SW 1271 (cell line): ENCODE measurements at places on chromosomes 6 and 20.
A peak's percentile ranks its signal among the peaks of the same experiment; 100 is the strongest.

GRCh38 chr20:2353231-2353630, 27.5 kb upstream of the TGM6 start:
- DNase-seq = no peak

- DNase-seq = peak; percentile 53
These were observed at the start of gene SIRPA for GRCh38 chr20:1894951-1895673. Gene SIRPA, plus strand, starts transcription at chr20:1895407. Its CDS starts 41 bp downstream, at chr20:1895448.

DNA sequence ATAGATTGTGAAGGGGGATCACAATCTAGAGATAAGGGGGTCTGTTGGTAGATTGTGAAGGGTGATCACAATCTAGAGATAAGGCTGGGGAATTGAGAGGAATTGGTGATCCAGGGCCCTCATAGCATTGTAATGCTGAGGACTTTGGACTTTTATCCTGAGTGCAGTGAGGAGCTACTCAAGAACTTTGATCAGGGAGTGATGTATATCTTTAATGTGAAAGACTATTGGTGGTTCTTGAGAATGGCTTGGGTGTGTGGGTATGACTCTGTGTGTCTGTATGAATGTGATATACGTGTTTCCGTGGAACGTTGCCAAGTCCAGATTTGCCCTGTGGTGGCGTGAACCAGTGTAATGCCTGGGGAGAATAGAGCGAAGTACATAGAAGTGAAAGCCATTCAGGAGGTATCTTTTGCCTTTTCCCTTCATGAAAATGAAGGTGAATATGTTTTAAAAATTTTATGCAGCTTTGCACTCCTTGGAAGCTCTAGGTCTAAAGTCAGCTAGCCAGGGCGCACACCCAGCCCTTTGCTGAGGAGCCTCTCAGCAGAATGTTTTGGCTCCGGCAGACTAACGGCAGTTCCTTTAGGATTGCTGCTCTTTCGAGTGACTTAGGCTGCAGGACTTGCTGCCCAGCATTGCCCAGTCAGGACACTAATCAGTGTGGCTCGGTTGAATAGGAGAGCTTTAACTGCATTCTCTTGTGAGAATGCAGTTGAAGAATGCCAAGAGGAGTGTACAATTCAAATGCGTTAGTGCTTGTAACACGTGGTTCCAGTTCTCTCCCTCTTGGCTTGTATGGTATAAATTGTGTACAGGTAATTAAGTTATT, 3.5 kb downstream of the ZFAND3 start:
- no peak for DNase-seq

DNA sequence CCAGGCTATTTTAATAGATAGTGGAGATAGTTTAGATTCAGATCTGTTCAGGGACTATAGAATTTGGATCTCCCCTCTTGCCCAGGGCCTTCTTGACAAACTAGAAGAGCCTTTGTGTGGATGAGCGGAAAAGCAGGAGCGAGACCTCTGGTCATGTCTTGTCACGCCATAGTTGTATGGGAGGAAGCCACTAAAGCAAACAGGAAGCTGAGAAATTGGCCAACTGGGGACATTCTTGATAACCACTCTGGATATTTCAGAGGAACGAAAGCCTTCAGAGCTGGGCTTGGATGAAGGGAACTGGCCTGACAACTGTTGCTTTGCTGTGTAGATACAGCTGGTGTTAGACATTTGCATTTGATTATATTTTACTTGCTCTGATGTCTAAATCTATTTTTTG, 54.1 kb upstream of the EXOC2 start:
- DNase-seq = no peak

DNA sequence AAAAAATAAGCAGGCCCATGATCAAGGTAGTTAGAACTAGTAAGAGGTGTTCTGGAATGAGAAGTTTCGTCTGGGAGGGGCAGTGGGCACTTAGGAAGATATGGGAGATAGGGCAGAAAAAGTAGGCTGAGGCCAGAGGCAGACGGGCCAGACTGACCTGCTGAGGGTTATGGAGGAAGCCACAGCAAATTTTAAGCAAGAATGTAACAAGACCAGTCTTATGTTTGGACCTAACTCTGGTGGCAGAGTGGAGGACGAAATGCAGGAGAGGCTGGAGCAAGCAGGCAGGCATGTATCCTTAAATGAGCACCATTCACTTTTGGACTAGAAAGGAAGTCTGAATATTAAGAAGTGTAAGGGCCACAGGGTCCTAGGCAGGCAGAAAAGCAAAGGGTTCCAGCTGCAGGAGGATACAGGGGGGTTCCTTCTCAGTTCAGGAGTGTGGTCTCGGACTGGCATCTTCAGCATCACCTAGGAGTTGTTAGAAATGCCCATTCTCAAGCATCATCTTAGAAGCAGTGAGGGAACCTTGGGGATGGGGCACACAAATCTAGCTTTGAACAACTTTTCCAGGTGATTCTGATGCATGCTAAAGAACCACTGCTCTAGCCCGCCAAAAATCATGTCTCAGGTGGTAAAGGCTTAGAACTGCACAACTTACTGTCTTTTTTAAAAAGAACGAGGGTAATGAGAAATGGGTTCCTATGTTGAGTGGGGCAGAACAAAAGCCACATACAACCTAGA, 1.7 kb upstream of the DSTN start:
- DNase-seq = no peak

- no peak for DNase-seq
These were observed 23.0 kb upstream of the IL17A start for GRCh38 chr6:52162940-52163908.

- no peak for DNase-seq
These were observed 125.2 kb downstream of the TAF4 start for GRCh38 chr20:61940491-61940890.

DNA sequence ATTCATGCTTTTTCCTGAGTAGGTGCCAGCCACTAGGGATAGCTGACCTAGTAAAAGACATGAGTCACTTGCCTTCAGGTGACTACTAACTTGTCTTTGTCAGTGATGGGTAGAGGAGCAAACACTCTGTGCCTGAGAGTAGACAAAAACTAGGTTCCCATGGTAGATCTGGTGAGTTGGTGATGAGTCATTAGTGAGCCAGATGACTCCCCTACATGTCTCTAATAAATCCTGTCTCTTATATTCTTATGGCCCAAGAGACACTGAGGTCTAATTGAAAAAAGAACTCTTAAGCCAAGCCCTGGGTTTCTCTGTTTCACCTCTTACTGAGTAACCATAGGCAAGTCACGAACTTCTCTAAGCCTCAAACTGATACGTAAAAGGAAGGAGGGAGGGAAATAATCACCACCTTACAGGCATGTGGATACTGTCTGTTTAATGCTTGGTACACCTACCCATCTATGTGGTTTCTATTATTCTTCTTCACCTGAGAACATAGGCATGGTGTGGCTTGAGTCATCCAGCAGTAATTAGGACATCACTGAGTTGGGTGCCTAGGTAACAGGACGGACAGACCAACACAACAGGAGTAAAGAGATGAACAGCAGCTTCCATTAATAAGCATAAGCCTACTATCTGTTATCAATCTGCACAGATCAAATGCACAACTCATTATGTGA, 20.3 kb downstream of the TTPAL start:
- DNase-seq = peak; percentile 37

- DNase-seq = no peak
These were observed 312.7 kb upstream of the SGK1 start for GRCh38 chr6:134630508-134631121.

DNA sequence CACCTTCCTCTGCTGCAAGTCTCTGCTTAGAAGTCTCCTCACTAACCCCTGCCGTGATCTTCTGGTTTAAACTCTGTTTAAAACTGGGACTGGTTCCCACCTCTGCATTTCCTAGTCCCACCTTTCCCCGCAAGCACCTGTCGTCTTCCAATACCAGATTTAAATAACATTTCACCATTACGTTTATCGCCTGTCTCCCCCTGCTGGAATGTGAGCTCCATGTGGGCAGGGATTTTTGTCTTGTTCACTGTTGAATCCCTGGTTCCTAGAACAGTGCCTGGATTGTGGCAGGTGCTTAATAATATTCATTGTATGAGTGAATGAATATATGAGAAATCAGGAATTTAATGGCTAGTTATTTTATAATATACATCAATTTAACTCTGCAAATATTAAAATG, 2.7 kb downstream of the GUCA1A start:
- no peak for DNase-seq

GRCh38 chr6:15539722-15540270, 123.0 kb downstream of the DTNBP1 start:
- no peak for DNase-seq

GRCh38 chr6:157440171-157440570, 59.2 kb downstream of the ZDHHC14 start:
- DNase-seq = no peak

DNA sequence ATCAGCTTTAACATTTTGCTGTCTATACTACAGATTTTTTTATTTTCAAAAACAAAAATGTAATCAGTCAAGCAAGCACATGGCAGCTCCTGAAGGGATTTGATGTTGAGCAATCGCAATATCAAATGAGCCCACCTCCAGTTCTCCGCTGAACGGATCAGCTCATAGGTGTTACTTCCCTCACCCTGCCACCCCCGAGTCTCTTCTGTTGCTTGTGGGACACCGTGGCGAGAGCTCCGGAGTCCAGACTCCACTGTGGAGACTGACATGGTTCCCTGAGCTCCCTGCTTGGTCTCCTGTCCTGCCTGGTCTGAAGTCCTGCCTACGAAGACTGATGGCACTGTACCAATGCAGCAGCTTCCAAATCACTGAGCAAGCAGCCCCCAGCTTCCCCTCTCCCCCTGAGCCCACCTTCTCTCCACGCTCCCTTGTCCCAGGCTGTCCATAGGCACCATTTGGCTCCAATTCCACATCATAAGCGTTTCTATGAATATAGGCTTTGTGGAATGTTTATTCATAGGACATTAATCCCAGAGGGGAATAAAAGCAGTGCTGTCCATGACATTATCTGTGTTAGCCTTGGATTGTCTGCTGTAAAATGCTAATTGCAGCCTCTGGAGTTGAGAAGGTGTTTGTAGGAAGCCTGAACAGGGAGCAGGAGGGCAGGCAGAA, 162.2 kb downstream of the LY86 start:
- no peak for DNase-seq

- DNase-seq = no peak
These were observed 440.3 kb upstream of the HS3ST5 start for GRCh38 chr6:114783083-114783482.

DNA sequence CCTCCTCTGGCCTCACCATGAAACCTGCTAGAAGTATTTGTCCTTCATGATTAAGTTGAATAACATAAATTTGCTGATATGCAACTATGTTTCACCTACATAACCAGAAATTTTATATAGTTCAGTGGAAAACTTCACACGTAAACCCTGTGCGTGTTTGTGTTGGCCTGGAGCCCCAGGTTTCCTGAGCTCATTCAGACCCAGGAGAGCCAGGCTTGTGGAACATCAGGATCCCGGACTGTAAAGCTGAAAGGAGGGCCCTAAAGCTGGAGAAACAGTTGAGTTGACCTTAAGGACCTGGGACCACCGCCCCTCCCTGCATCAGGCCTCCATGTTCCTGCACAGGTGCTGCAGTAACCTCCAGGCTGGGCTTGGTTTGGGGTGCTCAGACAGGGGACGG, 3.1 kb upstream of the SPATS1 start:
- DNase-seq = no peak

DNA sequence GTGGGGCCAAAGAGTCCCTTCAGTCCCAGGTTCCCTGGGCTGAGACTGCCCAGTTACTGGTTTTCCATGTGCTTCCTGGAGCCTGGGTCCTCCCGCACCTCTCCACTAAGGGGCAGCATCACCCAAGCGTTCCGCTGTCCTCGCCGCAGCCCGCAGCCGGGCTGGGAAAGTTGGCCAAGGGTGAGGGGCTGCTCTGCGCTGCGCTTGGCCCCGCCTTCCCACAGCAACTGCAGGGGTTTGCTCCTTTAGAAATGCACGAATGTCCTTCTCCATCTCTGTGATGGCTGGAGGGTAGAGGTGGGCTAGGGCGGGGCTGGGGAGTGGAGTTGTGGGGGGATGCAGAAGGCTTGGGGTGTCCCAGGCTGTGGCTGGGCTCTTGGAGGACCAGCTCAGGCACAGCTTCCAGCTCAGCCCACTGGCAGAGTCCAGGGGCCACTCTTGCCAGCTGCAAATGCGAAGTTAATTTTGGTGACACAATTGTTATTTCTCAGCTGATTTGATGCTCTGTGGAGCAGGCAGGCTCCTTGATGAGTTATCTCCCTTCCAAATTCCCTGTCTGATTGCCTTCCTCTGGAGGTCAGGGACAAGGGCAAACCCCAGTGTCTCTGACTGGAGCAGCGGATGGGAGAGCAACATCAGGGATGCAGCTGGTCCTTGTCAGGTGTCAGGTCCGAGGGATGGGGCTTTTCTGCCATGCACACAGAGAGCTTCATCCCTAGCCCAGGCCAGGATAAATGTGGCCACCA, 63.2 kb downstream of the NOL4L start:
- DNase-seq = no peak

- no peak for DNase-seq
These were observed 91.0 kb downstream of the KCNQ5 start for GRCh38 chr6:72712910-72713309.
